ENCODE measurements at places on chromosomes 7 and 10. TPM values are rescaled to one million over a fixed set of nuclear protein-coding genes. Genes with fewer than 3 reads are reported as not detected.

Gene CAMK2B
- total RNA-seq: 117 TPM

Gene CFAP58
- 3.1 TPM for total RNA-seq

Gene IQCE
- 8.0 TPM for total RNA-seq

Gene FXYD4
- total RNA-seq: not detected

DNA sequence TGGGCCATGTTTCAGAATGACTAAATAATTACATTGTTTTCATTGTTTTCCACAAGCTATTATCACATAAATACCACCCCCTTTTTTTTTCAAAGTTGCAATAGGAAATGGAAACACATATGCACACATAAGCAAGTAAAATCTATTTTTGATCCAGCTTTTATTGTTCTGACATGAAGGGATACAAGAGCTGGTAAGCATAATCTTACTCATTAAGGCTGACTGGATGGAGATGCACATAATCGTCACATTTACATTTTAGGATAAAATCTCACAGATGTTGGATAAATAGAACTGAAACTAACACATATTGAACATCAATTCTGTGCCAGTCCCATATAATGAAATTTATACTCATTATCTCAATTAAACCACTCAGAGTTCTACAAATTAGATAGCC is 84.5 kb upstream of the CHRM2 start:
- no peak for DNase-seq

DNA sequence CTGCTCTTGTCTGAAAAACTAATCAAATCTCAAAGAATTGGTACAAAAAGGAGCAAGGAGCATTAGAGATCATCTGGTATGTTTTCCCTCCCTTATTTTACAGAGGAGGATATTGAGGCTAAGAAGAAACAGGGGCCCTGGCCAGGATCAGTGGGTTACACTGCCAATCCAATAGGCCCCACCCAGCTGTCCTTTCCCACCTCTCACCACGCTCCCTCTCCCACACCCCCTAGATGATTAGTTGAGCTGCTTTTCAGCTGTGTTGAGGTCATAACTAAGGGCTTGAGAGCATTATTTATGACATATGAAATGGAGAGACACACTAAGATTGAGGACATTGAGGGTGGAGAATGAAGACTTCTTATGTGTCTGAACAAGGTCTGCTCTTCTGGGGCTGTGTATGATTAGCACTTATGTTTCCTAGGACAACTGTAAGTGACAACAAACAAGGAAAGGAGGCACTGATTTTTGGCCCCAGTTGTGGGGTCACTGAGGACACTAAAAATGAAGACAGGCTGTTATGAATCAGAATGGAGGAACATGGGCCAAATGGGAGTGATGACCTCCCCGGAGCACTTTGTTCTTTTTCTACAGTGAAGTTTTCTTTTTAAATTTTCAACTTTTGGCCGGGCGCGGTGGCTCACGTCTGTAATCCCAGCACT is 26.5 kb downstream of the VWA2 start:
- DNase-seq: peak; percentile 41

- no peak for DNase-seq
Observed at GRCh38 chr7:33446551-33446950, 317.2 kb downstream of the BBS9 start.

GRCh38 chr7:13174991-13175390 is 487.6 kb downstream of the ARL4A start:
- DNase-seq: no peak

DNA sequence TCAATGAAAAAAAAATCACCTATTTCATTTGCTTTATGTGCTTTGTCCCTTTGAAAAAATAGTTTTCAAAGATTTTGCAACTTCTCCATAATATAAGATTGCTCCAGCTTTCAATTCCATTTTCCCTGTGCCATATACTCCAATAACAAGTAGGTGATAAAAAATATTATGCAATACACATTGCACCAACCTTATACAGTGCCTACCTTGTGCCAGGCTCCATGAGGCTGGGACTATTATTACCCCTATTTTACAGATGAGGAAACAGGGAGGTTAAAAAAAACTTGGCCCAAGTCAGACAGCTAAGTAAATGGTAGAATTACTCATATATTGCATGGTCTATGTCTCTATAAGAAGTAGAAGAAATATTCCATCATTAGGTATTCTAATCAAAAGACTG is 57.8 kb downstream of the BRAF start:
- DNase-seq: no peak

GRCh38 chr7:12233175-12233574 is 22.1 kb downstream of the TMEM106B start:
- DNase-seq: no peak

Measured in heart left ventricle (tissue), 16 donors.